GM20000 (cell line): ENCODE measurements at places on chromosomes 3 and 15.

DNA sequence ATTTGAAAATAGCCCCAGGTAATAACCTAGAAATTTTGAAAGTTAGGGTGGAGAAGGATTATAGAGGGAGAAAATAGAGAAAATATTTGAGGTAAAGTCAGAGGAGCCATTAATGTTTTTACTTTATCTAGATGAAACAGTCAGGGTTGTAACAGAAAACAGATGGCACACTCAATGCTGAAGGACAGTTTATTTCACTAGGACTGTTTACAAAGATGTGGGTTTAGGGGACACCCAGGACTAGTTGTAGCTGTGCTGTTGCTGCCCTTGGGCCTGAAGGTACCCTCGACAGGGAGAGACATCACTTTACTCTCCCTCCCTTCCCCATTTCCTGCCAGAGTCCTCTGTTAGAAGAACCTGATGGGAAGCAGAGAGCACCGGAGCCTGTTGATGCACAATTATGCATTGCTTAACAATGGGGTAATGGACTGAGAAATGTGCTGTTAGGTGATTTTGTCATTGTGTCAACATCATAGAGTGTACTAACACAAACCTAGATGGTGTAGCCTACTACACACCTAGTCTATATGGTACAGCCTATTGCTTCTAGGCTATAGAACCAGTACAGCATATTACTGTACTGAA, 103.8 kb downstream of the GALK2 start:
- DNase-seq, result no peak

GRCh38 chr3:88189361-88189810, 39.6 kb downstream of the C3orf38 start:
- DNase-seq, result peak; percentile 25

GRCh38 chr3:47571391-47572175, 7.1 kb downstream of the CSPG5 start:
- DNase-seq, result no peak

DNA sequence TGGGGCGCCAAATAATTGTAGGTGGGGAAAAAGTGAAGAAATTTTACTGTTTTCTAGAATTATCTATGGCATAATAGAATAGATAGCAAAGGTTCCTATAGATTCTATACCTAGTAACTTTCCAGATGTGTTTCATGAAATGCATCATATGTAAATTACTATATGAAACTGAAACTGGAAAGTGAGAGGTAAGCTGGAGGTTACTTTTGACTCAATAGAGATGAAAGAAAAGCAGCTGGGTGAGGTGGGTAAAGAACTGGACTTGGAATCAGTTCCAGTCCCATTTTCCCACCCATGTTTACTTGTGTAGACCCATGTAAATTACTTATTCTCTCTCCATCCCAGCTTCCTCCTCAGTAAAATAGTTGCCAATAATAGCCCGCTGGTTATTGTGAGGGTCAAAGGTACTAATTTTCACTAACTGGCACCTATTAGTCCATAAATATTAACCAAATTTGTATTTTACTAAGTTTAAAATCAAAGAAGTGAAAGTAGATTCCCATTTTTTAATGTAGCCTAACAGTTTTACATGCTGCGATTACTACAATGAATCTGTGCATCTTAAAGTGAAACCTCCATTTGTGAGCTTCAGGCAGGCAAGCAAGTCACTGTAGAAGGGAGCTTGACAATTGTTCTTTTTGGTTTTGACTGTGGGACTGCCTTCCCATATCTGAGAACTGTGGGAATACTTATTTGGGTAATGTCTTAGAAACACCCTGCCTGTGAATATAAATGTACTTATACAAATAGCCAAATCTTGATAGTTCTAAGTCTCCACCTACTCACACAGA, 312.1 kb downstream of the SLC9A9 start:
- peak; percentile 69 for DNase-seq

DNA sequence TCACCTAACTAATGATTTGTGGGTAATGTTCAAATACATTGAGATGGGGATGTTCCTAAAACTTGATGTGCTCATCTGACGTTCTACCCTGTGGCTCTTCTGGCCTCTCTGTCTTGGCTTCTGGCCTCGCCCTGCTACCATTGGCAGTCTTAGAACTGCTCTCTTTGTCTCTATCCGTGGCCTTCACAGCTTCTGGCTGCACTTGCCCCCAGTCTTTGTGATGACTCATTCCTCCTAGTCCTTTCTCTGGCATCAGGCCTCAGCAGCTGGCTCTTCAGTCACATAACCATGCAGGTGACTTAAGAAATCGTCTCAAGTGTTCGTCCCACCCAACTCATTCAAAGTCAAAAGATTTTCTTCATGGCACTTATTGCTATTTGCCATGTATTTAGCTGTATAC, 188.1 kb downstream of the BBX start:
- DNase-seq, result no peak

DNA sequence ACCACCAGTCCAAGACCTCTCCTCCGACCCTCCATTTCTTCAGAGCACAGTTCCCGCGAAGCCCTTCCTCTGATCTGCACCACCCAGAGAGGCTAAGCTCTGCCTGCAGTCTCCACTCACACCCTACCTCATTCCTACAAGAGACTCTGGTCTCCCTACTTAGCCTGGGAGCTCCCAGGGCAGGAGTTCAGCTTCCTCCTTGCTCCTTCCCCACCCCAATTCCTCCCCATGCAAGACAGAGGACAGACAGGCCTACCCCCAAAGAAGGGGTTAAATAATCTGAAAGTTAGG, 12.6 kb upstream of the VIPR1 start:
- no peak for DNase-seq

- no peak for DNase-seq
Observed at GRCh38 chr3:12992629-12993516, 80.4 kb downstream of the IQSEC1 start.

DNA sequence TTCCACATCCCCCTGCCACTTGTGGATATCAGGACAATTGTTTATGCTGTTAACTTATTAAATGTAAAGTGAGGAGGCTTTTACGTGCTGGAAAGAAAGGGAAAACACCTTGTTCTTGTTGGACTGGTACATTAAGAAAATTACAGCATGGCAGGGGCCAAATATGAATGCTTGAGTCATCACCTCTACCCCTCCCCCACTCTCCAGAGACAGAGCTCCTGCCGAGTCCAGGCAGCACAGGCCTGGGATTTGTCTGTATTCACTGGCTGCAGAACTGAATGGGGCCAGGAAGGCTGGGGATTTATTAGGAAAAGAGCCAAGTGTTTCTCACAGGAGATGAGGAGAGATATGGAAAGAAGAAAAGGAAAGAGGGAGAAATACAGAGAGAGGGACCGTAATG, 308.9 kb downstream of the EPHB1 start:
- no peak for DNase-seq

GRCh38 chr3:141646760-141647561, 91.1 kb upstream of the RNF7 start:
- no peak for DNase-seq

- DNase-seq, result no peak
Observed at GRCh38 chr3:41441139-41441538, 241.8 kb downstream of the CTNNB1 start.

DNA sequence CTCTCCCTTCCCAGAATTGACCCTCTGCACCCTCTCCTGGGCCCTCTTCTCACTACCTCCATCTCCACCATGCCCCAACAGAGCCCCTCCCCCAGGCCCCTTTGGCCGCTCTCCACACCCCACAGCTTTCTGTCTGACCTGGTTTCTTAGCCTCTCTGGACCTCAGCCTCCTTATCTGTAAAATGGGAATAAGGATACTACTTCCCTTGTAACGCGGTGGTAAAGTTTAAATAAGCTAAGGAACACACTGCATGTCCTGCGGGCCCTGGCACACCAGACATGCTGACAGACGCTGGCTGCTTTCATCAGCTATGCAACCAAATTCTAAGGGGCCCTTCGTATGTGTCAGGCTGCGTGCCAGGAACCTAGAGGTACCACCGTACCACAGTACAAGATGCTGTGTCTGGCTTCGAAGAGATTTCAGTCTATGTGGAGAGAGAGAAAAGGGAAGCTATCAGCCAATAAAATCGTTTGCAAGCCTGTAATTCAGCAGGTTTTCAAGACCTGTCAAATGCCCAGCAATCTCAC, 777 bp upstream of the SLC51A start:
- no peak for DNase-seq

GRCh38 chr3:124489506-124489905, 240.7 kb upstream of the UMPS start:
- DNase-seq, result no peak

- DNase-seq, result no peak
Observed at GRCh38 chr15:62969442-62970089, 73.0 kb upstream of the TPM1 start.

DNA sequence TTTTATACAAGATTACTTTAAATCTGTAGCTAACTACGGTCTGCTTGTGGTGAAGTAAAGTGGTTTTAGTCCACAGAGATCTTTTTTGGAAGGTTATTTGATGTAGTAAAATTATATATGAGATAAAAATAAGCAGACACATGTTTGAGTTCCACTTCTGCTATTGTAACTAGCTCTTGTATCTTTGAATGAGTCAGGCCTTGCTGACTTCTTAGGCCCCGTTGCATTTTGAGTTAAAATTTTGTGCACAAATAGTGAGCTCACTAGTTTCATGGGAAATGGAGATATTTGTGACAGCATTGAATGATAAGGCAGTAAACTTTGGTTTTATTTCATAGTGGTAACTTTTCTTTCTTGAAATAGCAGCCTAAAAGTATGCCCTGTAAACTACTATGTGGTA, 42.6 kb downstream of the ARIH1 start:
- peak; percentile 5 for DNase-seq

DNA sequence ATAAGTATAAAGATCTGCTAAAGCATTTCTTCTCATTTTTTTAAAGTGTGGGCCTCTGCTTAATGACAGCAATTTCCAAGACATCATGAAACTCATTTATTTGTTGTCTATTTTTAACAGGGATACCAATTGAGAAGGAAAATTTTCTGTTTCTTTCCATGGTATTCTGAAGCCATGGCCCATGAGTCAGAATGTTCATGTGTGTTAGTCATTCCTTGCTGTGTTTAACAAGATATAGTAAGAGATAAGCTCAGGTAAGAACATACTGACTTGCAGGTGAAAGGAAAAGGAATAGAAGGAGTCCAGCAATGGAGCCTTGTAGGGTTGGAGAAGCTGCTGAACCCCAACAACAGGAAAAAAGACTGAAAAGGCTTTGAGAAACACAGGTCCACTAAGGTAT, 17.0 kb upstream of the ARID3B start:
- no peak for DNase-seq

DNA sequence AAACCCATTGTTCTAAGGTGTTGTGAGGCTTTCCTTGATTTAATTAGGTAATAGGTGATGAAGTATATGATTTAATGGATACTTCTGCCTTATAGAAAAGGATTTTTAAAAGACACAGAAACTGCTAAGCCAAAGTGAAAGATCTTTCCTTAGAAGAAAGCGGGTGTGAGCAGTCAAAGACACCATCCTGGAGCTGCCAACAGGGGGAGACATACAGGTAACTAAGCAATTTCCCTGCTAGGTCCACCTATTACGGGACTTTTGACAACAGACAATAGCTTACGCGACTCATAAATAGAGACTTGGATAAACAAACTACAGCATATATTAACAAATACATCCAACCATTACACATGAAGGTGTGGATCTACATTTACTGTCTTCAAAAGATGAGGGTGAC, 669.5 kb downstream of the SQOR start:
- no peak for DNase-seq

GRCh38 chr3:7536921-7537320, 676.0 kb downstream of the GRM7 start:
- DNase-seq, result no peak

DNA sequence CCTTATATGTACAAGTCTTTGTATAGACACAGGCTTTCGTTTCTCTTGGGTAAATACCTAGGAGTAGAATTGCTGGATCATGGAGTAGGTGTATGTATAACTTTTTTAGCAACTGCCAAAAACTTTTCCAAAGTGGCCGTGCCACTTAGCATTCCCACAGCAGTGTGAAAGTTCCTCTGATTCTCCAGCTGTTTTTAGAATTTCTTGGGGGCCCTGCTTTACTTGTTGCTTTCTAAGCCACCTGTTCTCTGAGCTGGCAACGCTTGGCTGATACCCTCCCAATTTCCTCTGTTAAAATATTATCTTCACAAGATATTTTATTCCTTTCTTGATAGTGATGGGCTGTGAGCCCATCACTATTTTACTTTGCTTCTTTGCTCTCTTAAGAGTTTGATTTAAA, 19.2 kb downstream of the LIMD1 start:
- no peak for DNase-seq
